ENCODE measurements at places on chromosomes 7 and 10. TPM values are rescaled to one million over a fixed set of nuclear protein-coding genes. Genes with fewer than 3 reads are reported as not detected.

Gene CCM2
- total RNA-seq, result 19.4 TPM

Gene TIMM23B
- total RNA-seq, result 15.0 TPM

Gene ODAD2
- total RNA-seq, result 1.5 TPM

Gene APBB1IP
- total RNA-seq, result 0.98 TPM

Gene SPDYE16
- total RNA-seq, result 0.25 TPM

Gene KEL
- total RNA-seq, result 0.49 TPM

Gene SHLD2
- total RNA-seq, result 30.2 TPM

Gene IKZF5
- 13.5 TPM for total RNA-seq

Gene SPDYE2B
- total RNA-seq, result not detected

Gene PAX2
- not detected for total RNA-seq

Gene ASZ1
- not detected for total RNA-seq

Gene TMEM236
- total RNA-seq, result under 0.01 TPM

Gene BICC1
- total RNA-seq, result 3.7 TPM

Gene CLDN15
- total RNA-seq, result 2.2 TPM

Gene ARL3
- 32.5 TPM for total RNA-seq

Gene HYAL4
- total RNA-seq, result not detected

Gene SLC18A2
- total RNA-seq, result under 0.01 TPM

Gene PRPS1L1
- not detected for total RNA-seq

Gene PPP1R3C
- total RNA-seq, result 22.9 TPM

Gene GPR85
- 131 TPM for total RNA-seq

Gene SRGN
- total RNA-seq, result 16.2 TPM

Gene STEAP1B
- 1.2 TPM for total RNA-seq

Gene CYP3A5
- total RNA-seq, result under 0.01 TPM

Gene THSD7A
- total RNA-seq, result 30.5 TPM

Gene EIF5AL1
- total RNA-seq, result under 0.01 TPM

Gene CACNB2
- total RNA-seq, result 6.9 TPM

Gene STK31
- total RNA-seq, result 17.2 TPM

Gene CNTNAP2
- total RNA-seq, result 83.8 TPM

Gene TMEM270
- not detected for total RNA-seq

Gene NPTX2
- 6.1 TPM for total RNA-seq

Gene FGFR2
- total RNA-seq, result 46.7 TPM

Gene ANKRD7
- total RNA-seq, result 1.7 TPM

Gene UROS
- total RNA-seq, result 36.9 TPM

Gene FRMD4A
- 92.9 TPM for total RNA-seq

Gene CRYGN
- total RNA-seq, result 0.25 TPM

Gene BBIP1
- total RNA-seq, result 42.8 TPM

Gene PTPN20
- total RNA-seq, result 4.7 TPM

Gene MINPP1
- total RNA-seq, result 19.7 TPM

Gene LRMDA
- 1.2 TPM for total RNA-seq

Gene HOXA6
- not detected for total RNA-seq

Gene NPC1L1
- total RNA-seq, result not detected

Gene FKBP6
- total RNA-seq, result 0.25 TPM

Measured in temporal lobe (tissue), 4 donors.